ENCODE measurements at places on chromosomes 2 and 18.

- no peak for DNase-seq
These were observed 162.7 kb upstream of the HDAC4 start for GRCh38 chr2:239563561-239563960.

DNA sequence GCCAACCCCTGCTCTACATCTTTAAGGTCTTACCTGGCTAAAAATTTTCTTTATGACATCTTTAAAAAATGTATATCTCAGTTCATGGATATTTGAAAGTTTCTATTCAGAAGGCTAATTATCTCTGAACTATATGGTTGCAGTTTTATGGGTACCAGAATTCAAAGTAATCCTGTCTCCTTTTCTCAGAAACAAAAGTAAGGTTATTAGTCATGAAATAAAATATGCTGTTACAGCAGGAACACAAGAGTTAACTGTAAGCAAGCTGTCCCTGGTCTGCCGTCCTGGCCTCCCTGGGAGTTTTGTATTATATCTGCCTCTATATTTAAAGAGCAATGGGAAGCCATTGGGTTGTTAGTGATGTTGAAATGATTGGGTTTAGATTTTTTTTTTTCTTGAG is 34.0 kb downstream of the SLC4A1AP start:
- DNase-seq, result no peak

GRCh38 chr2:67719351-67719750 is 322.2 kb downstream of the ETAA1 start:
- no peak for DNase-seq

DNA sequence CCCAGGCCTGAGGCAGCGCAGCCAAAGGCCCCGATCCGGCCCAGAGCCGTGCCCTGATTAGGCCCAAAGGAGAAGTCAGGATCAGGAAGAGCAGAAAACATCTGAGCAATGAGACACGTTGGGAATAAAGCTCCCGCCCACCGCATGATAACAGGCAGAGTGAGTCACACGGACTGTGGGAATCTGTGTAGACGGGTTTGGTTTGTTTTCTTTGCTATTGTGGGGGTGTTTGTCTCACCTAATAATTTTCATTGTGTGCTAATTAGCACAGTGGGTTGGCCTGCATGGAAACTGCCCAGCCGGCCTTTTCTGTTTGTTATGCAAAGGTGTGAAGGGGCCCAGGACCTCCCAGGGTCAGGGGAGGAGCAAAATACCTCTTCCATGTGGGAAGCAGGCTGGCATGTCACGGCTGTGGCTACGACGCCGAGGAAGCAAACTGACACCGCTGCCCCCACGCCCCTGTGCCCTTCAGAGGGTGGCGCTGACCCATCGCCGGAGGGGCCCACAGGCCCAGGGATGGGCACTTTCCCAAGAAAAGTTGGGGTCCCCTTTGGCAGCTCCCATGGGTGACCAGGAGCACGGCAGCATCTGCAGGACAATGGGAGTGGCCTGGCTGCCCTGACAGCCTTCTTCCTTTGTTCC is 68.4 kb upstream of the CTDP1 start:
- no peak for DNase-seq

DNA sequence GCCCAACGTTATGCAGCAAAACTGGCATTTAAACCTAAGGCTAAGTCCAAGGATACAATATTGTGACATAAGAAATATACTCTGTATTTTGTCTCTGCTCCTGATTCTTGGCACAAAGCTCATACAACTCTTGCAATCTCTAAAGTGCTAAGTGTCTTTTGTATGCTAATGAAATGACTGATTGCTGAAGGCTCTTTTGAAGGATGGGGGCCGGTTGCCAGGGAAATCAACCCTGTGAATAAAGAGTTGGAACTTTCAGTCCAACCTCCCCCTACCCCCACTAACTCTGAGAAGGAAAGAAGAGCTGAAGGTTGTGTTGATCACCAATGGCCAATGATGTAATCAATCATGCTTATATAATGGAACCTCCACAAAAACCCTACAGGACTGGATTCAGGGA is 40.3 kb downstream of the SESTD1 start:
- no peak for DNase-seq

All from activated T-cell treated with anti-CD3 and anti-CD28 coated beads for 48 hours (primary cell).